ENCODE measurements at places on chromosomes 5 and 9.

DNA sequence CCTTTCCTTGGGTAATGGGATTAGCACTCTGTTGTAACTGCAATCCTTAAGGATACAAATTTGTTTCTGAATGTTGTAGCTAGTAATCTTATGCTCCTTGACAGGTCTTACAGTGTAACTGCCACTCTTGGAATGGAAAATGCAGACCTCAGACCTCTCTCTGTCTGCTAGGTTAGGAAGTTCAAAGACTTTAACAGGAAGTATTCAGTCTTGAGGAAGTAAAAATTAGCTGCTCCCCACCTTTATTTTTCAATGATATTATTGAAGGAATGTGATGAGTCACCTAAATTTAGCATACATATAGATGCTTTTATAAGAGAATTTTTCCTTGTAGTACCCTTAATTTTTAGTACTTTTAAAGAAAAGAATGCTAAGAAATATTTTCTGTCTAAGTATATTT, 71.5 kb downstream of the PAM start:
- DNase-seq, result no peak

- no peak for DNase-seq
These were observed 619.4 kb downstream of the TLE1 start for GRCh38 chr9:81069923-81070322.

- DNase-seq, result no peak
These were observed 72.7 kb downstream of the C9orf57 start for GRCh38 chr9:71987471-71988371.

DNA sequence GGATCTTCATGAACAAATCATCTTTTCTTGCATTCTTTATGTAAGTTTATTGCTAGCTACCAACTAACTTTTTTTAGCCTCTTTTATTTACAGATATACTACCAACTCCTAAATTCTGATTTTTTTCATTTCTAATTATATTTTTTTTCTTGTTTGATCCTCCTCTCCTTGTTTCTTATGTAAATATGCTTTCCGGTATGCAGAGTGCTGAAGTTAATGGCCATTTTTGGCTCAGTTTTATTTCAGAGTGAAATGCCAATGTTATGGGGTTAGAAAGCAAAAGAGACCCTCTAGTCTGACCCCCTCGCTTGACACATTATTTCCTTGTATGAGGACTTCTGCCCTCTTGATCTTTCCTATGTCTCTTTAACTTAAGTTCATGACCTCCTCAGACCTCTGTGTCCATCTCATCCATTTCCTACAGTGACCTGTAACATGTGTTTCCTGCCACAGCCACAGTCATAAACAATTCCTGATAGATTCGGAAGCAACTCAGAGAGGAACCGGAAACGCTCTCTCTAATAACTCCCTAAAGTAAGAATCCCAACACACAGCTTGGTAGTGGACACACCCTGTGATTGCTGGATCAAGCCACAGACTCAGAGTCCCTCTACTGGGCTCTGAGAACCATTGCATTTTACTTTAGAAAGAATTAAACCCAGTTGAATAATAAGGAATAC, 42.9 kb upstream of the AFAP1L1 start:
- DNase-seq, result no peak

- DNase-seq, result no peak
These were observed 108.2 kb upstream of the NR3C1 start for GRCh38 chr5:143511736-143512135.

DNA sequence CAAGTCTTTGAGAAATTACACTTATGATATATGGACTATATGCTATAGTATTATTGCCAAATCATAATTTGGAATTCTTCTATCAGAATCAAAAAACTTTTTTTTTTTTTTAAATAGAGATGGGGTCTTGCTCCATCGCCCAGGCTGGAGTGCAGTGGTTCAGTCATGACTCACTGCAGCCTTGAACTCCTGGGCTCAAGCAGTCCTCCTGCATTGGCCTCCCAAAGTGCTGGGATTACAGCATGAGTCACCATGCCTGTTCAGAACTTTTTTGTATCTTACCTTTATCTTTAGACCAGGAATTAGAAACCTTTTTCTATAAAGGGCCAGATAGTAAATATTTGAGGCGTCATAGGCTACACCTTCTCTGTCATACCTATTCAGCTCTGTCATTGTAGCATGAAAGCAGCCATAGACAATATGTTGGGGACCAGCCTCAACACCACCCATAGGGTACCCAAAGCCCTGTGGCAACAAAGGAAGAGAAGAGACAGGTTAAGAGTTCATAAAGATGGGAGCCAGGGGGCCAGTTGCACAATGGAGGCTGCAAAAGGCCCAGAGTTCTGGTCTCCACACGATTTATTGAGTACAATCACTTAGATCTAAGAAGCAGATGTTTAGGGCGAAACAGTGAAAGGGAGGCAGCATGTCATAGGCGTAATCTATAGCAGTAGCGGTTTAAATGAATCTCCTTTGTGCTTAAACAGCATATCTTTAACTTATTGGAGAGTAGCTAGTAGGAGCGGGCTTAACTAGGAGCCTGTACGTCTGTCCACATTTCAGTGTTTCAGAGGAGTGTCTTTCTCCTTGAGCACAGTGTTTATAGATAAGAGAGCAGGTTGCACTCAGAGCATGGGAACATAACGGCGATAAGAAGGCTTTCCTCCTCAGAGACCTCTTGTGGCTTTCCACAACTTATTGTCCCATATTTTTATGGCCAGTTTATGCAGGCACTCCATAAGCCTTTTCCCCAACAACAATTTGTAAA, 12.5 kb downstream of the ECM2 start:
- no peak for DNase-seq

DNA sequence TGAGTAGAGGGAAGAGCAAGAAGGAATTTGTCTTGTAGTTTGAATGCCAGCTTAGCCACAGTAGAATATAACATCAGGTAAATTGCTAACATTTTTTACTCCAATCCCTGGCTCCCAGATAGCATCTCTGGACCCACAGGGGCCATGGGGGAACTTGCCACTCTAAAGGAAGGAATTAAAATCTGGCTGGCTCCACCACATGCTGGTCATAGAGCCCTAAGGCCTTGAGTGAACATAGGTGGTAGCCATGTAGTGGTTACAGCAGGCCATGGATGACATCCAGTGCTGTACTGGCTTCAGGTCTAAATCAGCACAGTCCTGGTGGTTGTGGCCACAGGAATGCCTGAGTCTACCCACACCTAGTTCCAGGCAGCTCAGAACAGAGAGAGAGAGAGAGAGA, 109.9 kb upstream of the RGMB start:
- DNase-seq, result no peak

GRCh38 chr9:107471552-107471951, 18.0 kb downstream of the KLF4 start:
- no peak for DNase-seq

GRCh38 chr9:136119061-136119882, 597 bp upstream of the TMEM250 start:
- DNase-seq, result no peak

DNA sequence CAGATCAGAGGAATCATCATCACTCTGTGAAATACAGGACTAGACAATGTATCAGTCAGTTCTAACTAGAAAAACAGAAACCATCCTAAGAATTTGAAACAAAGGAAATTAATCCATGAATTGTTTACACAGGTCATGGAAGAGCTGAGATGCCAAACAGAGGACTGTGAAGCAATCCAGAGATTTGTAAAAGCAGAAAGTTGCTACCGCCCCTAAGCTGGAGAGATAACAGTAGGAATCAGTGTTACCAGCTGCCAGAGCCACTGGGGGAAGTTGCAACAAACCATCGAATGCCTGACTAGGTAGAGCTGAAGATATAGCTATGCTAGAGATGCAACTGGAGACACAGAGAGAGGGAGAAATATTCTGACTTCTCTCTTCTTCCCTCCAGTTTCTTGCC, 10.4 kb upstream of the MIER3 start:
- DNase-seq, result no peak

DNA sequence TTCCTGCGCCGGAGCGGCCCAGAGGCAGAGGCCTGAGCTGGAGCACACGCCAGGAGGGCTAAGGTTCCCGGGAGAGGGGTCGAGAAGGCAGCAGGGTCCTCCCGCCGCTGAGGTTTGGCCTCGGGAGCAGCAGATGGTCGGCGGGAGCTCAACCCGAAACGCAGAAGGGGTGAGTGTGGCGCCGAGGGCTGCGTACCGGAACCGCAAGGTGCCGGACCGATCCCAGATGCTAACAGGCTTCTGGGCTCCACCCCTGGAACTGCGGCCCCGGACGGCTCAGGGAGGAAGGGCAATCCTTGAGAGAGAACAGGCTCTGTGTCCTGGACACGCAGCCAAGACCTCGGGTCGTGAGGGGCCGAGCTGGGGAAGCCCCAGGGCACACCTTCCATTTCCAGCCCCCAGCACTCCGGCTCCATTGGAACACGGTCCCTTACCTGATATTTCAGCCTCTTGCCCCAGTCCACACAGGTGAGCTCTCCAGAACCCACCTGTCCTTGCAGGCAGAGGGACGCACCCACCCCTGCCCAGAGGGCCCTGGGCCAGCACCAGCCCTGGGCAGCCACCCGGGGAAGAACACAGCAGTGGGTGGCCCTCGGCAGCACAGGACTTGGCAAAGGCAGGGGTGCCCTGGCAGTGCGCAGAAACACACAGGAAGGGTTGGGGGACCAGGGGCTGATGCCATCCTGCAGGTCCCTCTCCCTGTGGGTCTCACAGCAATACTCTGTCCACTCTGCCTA, 1.4 kb downstream of the LHX3 start:
- DNase-seq, result no peak

DNA sequence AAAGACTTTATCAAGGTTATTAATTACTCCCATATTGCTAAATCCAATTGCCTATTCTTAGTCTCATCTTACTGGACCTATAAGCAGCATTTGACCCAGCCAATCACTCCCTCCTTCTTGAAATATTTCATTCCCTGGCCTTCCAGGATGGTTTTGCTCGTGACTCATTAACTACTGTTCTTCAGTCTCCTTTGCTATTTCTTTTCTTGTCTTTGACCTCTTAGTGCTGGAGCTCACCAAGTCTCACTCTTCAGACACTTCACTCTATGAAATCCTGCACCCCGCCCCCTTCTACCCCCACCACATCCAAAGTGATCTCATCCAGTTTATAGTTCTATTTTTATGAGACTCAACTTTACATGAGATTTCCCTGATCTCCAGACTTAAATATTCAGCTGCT, 803.1 kb upstream of the WWC1 start:
- DNase-seq, result no peak

- no peak for DNase-seq
These were observed 50.2 kb upstream of the CAST start for GRCh38 chr5:96611946-96612345.

DNA sequence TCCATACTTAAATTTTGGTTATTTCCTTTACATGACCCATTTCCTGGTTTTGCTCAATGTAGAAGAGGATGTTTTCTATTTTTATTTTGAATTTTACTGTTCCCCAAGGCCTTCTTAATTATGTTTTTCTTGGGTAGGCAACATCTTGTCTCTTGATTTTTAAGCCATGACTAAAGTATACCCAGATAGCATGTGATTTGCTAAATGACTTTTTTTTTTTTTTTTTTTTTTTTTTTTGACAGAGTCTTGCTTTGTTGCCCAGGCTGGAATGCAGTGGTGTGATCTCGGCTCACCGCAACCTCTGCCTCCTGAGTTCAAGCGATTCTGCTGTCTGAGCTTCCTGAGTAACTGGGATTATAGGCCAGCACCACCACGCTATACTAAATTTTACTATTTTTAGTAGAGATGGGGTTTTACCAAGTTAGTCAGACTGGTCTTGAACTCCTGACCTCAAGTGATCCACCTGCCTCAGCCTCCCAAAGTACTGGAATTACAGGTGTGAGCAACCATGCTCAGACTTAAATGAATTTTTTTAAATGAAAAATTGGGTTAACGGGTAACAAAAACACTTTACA, 198.6 kb upstream of the DAB2 start:
- no peak for DNase-seq

DNA sequence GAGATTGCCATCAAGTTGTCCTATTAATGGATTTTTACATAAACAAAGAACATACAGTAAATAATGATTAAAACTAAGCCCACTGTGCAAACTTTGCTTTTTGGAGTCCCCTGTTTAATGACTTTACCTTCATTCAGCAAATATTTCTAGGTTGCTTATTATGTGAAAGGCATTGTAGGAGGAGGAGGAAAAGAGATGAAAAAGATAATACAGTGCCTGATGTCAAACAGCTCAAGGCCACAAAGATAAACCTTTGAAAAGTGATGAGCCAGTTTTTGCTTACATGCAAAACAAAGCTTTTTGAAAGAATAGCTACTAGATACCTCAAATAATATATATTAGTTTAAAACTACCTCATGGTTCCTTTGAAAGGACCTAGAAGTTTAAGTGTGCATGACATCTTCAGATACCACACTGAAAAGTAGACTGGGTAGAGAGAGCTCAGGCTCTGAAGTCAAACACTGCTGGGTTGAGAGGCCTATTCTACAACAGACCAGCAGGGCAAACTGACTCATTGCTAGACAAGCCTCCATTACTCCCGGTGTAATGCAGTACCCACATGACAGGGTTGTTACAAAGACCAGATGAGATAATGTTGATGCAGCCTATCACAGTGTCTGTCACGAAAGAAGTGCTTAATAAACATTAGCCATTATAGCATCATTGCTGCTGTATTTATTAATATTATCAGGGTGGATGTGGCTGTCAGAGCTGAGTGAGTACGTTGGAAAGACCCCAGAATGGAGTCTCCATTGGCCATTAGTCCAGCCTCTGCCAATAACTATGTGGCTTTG, 11.8 kb downstream of the DEPDC1B start:
- no peak for DNase-seq

DNA sequence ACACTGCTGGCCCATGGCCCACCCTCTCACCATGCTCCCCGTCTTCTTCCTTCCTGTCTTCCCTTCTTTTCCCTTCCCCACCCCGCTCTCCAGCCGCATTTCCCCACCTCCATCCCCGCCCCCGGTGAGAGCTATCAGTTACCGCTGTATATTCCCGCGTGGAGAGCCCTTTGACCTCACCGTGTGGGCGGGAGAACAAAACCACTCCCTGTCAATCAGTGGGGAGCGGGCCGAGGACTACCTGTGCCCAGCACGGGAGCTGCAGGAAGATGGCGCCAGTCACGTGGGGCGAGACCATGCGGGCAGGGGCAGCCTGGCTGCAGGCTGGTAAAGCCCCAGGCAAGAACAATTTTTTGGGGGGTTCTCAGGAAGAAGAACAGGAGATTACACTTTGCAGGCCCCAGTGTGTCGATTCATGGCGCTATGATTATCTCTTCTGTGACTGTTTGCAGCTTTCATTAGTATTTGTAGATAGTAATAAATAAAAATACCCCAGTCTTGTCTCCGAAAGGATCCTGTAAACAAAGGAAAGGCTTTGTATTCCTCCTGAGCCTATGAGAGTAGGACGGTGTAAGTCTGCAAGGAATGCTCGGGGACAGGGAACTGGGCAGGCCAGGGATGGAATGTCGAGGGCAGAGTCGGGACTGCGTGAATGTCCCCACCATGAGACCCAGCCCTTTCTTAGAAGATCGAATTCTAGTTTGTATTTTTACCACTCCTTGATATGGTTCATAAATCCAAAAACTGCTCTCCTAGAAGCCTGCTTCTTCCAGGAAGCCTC, 14.8 kb upstream of the DMRT1 start:
- DNase-seq, result no peak

DNA sequence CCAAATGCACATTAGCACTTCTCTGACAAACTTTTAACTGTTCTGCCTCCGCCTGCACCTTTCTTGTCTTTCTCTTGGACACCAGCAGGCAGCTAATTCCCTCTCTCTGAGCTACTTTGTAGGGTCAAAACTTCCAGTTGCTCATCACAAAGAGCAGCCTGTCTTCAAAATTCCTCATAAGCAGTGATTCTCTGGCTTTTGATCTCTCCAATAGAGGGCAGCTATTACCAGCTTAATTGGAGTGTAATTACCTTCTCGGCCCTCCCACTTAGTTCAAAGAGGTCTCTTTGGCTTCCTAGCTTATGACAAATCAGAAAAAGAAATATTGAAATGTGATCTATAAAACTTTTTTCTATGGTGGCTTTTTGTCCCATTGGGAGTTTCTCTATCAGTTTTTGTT, 43.6 kb upstream of the RAD23B start:
- DNase-seq, result no peak

Measured in CD4-positive, alpha-beta T cell treated with Interleukin-6 for 4 hours (primary cell).